ENCODE measurements at places on chromosomes 12 and 14. TPM values are rescaled to one million over a fixed set of nuclear protein-coding genes. Genes with fewer than 3 reads are reported as not detected.

The KLRC2 gene
- total RNA-seq = 0.50 TPM

The GLS2 gene
- total RNA-seq = 2.5 TPM

The TIMELESS gene
- 9.2 TPM for total RNA-seq

The ART4 gene
- total RNA-seq = 3.0 TPM

The KLHL33 gene
- 0.72 TPM for total RNA-seq

The WIF1 gene
- not detected for total RNA-seq

The SMIM41 gene
- total RNA-seq = 0.31 TPM

The VRTN gene
- not detected for total RNA-seq
